ENCODE measurements at places on chromosomes 5 and 9. TPM values are rescaled to one million over a fixed set of nuclear protein-coding genes. Genes with fewer than 3 reads are reported as not detected.

Gene FREM1
- polyA plus RNA-seq = 16.9 TPM

Gene SECISBP2
- 69.2 TPM for polyA plus RNA-seq

Gene PCDHB4
- polyA plus RNA-seq = not detected

Gene PCA3
- 0.28 TPM for polyA plus RNA-seq

Gene LTC4S
- polyA plus RNA-seq = 5.4 TPM

Gene EGR1
- 242 TPM for polyA plus RNA-seq

Gene DEPDC1B
- 19.2 TPM for polyA plus RNA-seq

Gene ARAP3
- 7.7 TPM for polyA plus RNA-seq

Gene GZMA
- polyA plus RNA-seq = 2.7 TPM

Gene PCDHB14
- 0.81 TPM for polyA plus RNA-seq

Gene PCDHGC5
- 0.07 TPM for polyA plus RNA-seq

Data from small intestine (tissue), 16 donors.